ENCODE measurements at places on chromosomes 4 and X.

- no peak for DNase-seq
Observed at GRCh38 chrX:112066813-112067212, 15.8 kb downstream of the TRPC5 start.

DNA sequence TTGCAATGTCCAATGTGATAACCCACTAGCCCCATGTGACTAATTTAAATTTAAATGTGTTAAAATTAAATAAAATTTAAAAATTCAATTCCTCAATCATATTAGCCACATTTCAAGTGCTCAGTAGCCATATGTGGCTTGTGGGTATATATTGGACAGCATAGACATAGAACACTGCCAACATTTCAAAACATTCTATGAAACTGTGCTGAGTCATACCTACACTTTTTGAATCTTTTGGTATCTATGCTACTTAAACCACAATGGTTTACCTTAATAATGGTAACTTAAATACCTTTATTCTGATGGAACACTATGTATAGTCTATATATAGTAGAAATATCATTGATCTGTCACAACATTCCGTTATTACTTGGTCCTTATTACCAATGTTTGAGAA is 223.4 kb upstream of the ATOH1 start:
- DNase-seq: no peak

DNA sequence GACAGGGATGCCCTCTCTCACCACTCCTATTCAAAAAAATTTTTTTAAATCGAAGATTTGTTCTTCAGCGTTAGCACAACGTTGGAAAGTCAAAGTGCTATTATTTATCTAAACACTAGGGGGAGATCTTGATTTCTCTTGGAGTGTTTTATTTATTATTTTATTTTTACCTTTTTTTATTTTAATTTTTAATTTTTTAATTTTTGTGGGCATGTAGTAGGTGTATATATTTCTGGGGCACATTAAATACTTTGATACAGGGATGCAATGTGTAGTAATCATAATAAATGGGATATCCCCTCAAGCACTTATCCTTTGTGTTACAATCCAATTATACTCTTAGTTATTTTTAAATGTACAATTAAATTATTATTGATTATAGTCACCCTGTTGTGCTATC is 37.4 kb upstream of the SLC10A4 start:
- peak; percentile 47 for DNase-seq

DNA sequence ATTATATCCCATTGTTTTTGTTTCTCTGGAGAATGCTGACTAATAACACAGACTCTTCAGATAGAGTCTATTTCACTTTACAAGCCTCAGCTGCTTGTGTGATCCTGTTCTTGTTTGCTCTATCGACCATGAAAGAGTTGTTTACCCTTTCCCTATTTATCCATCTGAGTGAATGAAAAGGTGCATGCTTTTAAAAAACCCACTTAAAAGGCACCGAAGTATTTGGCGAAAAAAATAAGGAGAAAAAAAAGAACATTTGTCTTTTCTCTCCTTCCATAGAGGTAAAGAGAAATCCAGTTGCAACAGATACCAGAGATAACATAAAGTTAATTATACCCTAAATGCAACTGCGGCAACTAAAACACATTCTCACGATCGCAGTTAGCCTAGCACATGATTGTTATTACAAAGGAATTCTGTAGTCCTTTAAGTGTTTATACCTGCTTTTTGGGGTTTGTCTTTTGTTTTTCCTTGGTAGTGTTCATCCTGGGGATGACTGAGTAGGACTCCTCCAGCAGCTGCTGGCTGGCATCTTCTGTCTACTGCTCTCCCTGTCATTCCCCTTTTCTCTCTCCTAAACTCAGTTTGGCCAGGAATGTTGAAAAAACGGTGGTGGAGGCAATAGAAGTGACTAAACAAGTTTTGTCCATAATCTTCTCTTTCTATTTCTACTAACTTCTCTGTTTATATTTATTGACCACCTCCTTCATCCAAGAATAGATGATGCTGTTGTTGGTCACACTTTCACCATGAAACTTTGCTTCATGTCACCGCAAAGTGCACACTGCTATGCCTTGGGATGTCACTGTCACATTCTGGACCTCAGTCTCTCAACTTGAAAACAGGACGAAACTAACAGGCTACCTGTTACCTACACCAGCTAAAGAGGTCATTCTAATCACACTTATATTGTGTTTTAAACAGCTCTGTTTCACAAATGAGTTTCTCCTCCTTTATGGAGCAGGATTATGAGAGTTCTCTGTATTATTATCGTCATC is 41.9 kb upstream of the FRAS1 start:
- DNase-seq: no peak

DNA sequence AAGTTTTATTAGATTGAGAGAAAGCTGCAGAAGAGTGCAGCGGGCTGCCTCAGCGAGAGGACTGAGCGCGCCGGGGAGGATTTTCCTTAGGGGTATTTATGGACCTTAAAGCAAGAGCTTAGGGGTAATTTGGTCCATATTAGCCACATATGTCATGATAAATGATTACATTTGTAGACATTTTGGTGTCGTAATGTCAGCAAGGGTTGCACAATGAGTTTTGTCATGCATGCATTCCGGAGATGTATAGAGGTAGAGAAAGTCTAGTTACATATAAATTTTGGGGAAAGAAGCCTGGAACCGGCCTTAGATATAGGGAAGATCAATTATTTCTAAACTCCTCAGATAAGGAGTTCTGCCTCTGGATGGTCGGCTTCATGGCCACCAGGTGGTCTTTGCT is 10.0 kb downstream of the MGST2 start:
- DNase-seq: no peak

- DNase-seq: no peak
Observed at GRCh38 chrX:70022616-70023015, 27.1 kb downstream of the AWAT2 start.

DNA sequence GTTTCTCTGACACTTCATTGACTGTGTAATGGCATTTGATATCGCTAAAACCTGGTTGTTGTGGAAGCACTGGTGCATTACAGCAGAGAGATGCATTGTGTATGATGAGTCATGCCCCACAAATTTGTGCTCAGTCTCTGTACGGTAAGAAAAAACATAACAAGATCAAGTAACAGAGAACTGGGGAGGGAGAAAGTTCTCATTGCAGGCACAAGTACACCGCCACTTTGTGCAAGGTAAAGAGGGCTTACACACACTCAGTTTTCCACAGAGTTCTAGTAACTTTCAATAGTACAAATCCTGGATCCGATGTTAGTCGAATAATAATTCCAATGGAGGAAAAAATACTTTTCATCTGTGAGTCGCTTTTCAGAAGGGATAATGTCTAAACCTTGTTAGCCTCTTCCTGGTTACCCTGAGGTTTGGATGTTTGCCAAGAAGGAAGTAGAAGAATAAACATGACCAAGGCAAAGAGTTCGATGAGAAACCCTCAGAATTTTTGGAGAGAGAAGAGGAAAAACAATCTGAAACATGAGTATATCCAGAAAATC is 512.5 kb upstream of the SLIT2 start:
- DNase-seq: peak; percentile 97

DNA sequence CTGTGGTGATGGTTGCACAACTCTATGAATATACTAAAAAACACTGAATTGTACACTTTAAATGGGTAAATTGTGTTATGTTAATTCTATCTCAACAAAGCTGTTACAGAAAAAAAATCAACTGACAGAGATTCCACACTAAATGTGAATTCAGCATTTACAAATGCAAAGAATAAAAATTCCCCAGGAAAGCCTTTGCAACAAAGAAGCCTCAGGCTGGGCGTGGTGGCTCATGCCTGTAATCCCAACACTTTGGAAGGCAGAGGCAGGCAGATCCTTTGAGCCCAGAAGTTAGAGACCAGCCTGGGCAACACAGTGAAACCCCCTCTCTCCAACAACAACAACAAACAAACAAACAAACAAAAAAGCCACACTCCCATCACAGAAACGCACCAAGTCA is 8.9 kb downstream of the BCLAF3 start:
- DNase-seq: no peak

Measured in choroid plexus epithelial cell (primary cell).